Heart left ventricle (tissue), 16 donors: ENCODE measurements at places on chromosomes 16 and 17.

DNA sequence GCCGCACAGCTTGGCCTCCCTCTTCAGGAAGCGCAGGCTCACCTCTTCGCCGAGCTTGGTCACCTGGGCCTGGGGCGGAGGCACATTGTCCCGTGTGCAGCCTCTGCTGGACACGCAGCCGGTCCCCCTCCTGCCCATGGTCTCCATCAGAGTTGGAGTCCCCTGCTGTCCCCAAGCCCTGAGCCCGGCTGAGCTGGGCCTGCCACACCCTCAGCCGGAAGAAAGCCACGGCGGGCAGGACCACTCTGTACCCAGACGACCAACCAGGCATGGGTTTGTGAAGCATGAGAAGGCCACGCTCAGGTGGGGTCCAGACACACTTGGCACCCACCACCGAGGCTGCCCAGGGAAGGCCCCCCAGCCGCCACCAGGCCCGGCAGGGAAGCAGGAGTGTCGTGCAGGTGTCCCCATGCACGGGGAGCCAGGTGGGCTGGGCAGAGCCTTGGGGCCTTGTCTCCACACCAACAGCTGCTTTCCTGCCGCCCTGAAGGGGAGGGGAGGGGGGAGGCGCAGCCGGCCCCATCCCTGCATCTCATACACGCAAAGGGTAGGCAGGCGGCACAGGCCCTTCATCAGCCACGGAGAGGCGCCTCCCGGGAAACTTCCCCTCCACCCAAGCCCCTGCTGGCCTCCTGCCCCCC, 5.2 kb downstream of the CCDC154 start:
- DNase-seq: no peak

GRCh38 chr16:4733747-4734062, 366 bp downstream of the ANKS3 start:
- peak; percentile 54 for DNase-seq

DNA sequence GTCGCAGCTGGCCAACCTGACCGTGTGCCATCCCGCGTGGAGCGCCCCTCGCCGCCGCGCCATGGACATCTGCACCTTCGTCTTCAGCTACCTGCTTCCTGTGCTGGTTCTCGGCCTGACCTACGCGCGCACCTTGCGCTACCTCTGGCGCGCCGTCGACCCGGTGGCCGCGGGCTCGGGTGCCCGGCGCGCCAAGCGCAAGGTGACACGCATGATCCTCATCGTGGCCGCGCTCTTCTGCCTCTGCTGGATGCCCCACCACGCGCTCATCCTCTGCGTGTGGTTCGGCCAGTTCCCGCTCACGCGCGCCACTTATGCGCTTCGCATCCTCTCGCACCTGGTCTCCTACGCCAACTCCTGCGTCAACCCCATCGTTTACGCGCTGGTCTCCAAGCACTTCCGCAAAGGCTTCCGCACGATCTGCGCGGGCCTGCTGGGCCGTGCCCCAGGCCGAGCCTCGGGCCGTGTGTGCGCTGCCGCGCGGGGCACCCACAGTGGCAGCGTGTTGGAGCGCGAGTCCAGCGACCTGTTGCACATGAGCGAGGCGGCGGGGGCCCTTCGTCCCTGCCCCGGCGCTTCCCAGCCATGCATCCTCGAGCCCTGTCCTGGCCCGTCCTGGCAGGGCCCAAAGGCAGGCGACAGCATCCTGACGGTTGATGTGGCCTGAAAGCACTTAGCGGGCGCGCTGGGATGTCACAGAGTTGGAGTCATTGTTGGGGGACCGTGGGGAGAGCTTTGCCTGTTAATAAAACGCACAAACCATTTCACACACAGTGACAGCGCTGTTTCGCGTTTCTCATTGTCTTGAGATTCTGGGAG, 2.0 kb upstream of the ZACN start:
- no peak for DNase-seq

DNA sequence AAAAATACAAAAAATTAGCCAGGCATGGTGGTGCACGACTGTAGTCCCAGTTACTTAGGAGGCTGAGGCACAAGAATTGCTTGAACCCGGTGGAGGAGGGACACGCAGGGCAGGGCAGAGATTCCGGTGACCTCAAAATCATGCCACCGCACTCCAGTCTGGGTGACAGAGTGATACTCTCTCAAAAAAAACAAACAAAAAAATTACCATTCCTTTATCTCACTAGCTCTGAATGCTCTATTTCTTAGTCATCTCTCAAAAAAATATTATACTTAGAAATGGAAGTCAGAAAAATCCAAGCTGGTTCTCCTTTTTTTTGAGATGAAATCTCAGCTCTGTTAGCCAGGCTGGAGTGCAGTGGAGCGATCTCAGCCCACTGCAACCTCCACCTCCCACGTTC, 40.8 kb downstream of the SPOP start:
- DNase-seq: no peak

DNA sequence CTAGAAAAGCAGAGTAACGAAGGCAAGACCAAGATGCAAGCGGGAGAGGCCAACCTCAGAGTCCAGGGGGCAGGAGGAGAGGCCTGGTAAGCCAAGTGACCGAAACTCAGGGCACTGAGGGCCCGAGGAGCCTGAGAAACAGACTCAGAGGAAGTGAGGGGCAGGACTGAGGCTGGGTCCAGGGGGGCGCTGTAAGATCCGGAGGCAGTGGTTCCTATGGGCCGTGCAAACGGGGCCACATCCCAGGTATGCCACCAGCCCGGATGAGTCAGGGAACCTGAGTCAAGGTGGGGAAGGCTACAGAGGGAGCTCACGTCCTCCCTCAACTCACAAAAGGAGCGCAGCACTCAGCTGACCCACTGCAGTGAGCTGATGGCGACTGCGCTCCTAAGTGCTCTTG, 8.3 kb downstream of the ZDHHC7 start:
- no peak for DNase-seq

GRCh38 chr17:58333736-58334207, 5.2 kb upstream of the TSPOAP1 start:
- peak; percentile 27 for DNase-seq

DNA sequence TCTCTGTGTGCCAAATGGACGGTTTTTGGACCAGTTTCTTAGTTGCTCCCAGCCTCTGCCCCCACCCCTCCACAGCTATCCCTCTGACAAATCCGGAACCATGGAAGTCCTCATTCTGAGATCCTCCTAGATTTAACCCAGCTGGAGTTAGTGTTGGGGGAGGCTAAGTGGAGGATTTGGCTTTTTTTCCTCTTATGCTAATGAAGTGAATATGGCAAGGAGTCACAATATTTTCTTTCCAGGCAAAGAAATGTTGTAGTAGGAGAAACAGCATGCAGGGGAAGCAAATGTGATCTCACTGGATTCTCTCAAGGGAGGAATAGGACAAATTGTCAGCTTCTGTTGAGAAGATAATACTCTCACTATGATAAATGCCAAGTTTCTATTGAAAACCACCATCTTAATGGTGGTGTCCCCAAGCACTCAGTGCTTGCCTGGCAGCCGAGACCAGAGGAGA, 159.5 kb downstream of the MSI2 start:
- DNase-seq: no peak

GRCh38 chr17:37640015-37640414, 3.2 kb downstream of the DDX52 start:
- no peak for DNase-seq

GRCh38 chr17:60188759-60189158, 39.0 kb downstream of the CA4 start:
- DNase-seq: no peak

DNA sequence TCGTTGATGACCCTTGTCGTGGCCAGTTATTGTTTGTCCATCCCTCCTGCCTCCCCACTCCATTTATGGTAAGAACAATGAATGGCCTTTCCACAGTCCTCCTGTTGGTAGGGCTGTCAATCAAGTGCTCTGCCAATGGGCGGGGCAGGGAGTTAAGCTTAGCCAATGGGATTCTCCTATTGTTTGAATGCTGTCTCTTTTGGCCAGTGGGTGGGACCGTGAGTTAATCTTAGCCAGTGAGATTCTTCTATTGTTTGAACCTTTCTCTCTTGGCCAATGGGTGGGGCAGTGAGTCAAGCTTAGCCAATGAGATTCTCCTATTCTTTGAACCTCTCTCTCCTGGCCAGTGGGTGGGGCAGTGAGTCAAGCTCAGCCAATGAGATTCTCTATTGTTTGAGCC, 85.4 kb downstream of the IRX3 start:
- no peak for DNase-seq

DNA sequence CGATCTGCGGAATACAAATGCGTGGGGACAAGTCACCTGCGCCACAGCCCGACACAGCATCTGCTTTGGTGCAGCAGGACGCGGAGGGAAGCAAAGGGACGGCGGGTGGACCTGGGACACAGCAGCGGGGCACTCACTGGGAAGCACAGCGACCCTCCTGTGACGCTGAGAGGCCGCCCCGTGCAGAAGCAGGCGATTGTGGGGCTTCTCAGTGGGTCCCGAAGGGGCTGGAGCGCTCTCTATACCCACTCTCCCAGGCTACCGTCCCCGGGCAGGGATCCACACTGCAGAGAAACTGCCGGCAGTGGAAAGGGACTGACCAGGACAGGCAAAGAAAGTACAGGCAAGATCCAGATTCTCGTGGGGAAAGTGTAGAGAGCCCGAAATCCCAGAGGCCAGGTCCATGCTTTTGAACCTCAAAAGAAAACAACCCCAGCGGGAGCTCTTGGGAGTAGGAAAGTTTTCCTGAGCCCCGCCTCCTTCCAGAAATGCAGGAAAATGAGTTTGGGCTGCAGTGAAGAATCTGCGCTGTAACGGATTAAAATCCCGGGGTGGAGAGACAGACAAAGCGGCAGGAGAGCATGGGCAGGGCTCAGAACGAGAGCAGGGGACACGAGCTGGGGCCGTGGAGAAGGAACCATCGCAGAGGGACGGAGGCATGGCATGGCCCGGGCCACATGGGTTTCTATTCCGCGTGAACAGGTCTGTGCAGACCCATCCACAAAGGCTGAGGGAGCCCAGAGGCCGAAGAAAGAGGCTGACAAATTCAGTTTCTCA, 12.7 kb downstream of the COX4I1 start:
- no peak for DNase-seq

DNA sequence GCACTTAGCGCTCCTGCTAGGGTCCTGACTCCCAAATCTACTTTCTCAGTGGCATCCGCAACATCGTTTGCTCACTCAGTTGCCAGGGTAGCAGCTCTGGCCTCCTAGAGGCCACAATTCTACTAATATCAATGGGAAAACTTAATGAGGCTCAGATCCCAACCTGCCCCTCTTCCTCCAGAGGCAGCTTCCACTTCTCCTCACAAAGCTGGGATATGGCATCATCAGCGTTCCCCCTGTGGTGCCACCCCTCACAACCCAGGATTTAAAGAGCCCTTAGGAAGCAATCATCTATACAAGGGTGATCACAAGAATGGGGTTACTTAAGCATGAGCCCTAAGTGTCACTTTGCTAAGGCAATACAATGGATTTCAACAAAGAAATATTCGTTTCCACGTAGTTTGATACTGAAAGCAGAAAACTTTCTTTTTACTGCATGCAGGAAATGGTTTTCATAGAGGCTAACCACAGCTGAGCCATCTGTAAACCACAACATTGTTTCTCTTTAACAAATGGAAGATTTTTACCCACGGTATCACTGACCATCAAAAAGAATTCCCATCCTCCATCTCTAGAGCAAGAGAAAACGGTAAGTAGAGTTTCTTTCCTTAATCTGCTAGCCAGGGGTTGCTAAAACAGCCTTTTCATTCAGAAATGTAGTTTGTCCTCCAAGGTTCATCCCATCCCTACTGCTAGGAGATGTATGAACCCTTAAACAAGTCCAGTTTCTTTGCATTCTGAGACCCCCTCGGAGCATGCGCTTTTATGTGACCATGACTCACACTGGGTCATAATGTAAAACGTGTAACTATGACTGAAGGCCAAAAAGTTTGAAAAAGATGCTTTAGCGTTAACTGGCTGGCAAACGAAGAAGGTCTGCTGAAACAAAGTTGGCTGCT, 68.3 kb upstream of the BCAR1 start:
- no peak for DNase-seq

GRCh38 chr17:44381810-44382305, 7.6 kb downstream of the ITGA2B start:
- no peak for DNase-seq

- peak; percentile 23 for DNase-seq
These were observed 49.8 kb downstream of the WDR45B start for GRCh38 chr17:82598256-82599119.

DNA sequence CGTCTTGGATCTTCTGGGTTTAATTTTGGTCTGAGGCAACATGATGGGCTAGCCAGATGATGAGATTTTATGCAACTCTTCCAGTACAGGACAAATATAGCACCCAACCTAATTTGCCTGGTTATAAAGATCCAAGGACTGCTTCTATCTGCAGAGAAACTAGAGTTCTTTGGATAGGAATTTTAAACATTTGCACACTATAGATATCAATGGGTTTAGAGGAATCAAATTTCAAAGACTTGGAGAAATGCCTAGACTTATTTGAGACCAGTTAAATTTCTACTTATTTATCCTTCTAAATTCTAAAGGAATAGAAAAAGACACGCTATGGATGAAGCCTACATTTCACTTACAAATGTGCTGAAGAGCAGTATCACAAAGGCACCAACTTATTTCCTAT, 12.6 kb downstream of the PMFBP1 start:
- no peak for DNase-seq

DNA sequence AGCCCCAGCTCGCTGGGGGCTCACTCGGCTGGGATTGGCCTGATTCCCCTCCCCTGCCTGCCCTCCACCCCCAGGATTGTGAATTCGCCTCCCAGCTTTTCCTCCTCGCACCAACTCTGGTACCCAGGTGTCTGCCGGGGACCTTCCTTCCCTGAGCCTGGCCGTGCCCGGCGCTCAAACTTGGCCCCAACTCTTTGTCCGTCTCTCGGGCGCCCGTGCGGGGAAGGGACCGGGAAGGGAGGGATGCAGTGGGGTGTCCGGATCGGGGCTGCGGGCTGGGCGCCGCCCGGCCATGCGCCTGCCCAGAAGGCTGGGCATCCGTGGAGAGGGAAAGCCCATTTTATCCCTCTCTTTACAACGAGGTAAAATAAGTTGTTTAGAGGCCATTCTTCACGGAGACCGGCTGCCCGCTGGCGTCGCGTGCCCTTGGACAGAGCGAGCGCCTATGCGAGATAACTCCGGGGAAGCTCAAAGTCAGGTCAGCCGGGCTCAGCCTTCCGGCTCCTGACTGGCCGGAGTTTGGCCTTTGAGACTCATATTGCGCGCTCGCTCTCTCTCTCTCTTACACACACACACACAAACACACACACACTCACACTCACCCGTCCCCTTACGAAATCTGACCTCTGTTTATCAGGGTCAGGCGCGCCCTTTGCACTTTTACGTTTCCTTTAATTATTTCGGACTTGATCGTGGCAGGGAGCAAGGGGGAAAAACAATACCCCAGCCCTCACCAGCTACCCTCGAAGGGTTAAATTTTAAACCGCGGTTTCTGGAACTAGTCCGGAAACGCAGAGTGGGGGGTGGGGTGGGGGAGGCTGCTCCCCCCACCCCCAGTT, 774 bp upstream of the MAF start:
- DNase-seq: peak; percentile 51

GRCh38 chr17:78141437-78142118, 4.6 kb upstream of the C17orf99 start:
- DNase-seq: no peak
